ENCODE measurements at places on chromosomes 4 and X.

DNA sequence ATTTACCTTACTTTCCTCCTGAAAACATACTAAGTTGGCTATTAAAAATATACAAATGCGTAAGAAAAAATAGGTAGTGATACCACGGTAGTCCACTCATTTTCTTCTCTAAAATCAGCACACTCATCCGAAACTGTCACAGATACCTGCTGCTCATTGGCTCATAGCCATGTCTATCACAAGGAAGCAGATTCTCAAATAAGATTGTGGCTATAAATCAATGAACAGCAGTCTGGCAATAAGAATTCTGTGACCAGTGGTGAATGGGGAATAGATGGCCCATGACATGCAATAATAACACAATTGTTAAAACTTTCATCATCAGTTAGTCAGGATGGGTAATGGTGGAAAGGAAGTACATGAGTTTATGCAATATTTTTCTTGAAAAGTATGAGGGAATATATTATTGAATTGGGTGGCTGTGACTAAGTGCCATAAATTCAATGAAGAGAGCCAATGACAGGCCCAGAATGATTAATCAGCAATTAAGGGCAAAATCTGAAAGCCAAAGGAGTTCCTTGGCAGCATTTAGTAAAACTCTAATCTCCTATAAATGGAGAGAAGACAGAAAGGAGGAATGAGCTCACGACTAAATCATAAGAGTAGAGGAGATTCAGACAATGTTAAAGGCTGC is 202.3 kb upstream of the NEIL3 start:
- DNase-seq: no peak

GRCh38 chr4:156197216-156197615 is 243.6 kb upstream of the CTSO start:
- no peak for DNase-seq

DNA sequence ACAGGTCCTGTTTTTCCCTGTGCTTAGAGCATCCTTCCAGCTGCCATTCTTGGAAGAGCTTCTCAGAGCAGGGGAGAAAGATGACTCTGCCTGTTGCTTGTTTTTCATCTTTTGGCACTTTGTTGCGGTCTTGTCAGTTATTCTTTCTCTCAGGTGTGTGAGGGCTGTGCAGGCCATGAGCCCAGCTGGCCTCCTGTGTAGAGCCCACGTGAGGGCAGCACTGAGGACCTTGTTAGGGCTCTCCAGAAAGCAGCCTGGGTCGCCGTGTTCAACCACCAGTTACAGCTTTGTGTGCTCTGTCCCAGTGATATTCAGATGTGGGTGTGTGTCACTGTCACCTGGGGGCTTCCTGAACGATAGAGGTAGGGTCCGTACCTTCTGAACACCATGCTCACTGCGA is 52.8 kb downstream of the NOP14 start:
- DNase-seq: no peak

- no peak for DNase-seq
These were observed 197.1 kb downstream of the SPRY1 start for GRCh38 chr4:123593655-123594054.

DNA sequence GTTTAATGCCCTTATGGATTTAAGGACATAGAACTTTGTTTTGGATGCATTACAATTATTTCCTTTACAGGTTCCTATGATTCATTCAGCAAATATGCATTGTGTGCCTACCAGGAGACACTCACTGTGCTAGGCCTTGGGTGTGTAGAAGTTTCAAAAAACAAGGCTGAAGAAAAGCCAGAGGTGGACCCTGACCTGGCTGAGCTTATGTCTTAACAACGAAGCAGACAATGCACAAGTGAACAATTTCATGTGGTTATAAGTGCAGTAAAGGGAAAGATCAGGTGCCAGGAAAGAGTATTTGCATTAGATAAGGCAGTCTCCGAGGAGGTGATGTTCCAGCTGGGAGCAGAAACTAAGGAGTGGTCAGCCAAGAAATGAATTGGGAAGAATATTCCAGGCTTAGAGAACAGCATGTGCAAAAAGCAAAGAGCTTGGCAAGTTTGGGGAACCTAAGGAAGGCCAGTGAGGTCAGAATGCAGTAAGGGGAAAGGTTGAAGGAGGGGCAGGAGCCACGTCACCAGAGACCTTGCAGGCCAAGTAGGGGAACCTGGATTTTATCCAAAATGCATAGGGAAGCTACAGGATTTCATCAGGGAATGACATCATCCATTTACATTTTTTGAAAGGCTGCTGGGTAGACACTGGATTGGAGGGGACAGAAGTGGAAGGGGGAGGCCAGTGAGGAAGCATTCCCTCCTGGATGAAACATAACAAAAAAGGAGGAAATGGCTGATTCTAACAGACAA is 193.6 kb downstream of the SOWAHB start:
- DNase-seq: no peak

GRCh38 chrX:78997870-78998558 is 52.8 kb downstream of the P2RY10 start:
- DNase-seq: peak; percentile 30

DNA sequence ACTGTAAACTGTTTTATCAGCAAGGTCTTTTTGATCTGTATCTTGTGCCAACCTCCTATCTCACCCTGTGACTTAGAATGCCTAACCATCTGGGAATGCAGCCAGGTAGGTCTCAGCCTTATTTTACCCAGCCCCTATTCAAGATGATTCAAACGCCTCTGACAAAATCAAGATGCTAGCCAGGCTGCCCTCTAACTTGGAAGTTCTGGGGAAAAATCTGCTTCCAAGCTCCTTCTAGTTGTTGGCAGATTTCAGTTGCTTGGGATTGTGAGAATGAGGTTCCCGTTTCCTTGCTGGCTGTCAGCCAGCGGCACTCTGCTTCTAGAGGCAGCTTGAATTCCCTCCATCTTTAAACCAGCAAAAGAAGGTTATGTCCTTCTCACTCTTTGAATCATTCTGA is 34.7 kb downstream of the LUZP4 start:
- no peak for DNase-seq

- peak; percentile 3 for DNase-seq
These were observed 117.4 kb downstream of the DIPK2B start for GRCh38 chrX:45083314-45083713.

- DNase-seq: peak; percentile 1
These were observed 91.3 kb upstream of the WDR44 start for GRCh38 chrX:118254611-118255010.

DNA sequence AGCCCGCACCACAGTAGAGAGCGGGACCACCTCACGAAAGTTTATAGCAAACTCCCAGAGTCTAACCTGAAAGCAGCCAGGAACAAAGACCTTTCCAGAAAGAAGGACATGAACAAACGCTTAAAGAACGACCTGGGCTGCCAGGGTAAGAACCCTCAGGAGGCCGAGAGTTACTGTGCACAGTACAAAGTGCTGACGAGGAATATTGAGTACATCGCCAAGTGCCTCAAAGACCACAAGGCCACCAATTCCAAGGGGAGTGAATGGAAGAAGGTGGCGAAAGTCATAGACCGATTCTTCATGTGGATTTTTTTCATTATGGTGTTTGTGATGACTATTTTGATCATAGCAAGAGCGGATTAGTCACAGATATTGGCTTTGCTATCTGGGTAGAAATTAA is 19.0 kb downstream of the CHRNA9 start:
- DNase-seq: no peak

DNA sequence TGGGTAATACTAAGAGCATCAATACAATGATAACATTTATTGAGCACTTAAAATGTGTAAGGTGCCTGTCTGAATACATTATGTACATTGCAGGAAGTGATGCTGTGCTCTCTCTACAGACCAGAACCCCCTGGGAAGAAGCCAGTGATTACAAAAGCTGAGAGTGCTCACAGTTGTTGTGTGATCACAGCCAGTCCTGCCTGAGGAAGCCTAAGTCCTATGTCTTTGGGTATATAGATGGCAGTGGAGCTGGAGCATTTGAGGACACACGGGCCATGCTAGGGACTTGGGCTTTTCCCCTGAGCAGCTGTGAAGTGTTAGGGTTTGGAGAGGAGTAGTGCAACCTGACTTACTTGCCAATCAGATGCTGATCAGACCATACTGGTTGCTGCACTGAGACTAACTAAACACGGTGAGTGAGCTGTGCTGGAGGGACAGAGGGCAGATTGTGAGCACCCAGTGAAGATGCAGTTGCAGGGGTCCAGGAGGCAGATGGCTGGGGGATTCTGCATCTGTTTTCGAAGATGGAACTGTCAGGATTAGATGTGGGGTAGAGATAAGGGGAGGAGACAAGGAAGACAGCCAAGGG is 60.8 kb upstream of the TBC1D14 start:
- DNase-seq: no peak

- DNase-seq: no peak
These were observed 852 bp downstream of the MAGEH1 start for GRCh38 chrX:55452833-55453124.

DNA sequence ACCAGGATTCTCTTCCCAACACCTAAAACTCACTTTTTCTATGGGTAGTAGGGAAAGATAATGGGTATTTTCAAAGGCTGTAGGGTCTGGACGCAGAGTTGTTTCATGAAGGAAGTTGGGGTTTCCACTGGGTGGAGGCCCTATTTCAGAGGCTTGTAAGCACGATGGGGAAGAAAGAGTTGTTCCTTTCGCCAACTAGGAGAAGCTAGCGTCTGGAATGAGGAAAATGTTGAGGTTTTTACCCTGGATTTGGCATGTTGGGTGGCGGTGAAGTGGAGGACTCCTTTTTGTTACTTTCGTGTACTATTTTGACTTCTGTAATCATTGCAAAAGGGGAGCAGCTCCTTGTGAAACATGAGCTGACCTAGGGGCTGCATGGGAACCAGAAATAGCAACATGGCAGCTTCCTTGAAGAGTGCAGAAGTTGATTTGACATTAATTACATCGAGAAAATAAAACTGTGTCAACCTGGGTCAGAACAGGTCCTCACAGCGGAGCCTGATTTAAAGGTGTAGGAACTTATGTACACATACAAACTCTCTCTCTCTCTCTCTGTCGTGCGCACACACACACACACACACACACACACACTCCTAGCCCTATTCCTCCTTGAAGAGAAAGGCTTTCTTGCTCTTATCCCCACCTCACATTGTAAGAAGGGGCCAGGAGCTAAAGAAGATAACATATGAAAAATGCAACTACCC is 19.1 kb downstream of the VSIG4 start:
- DNase-seq: no peak

All from CD4-positive, alpha-beta T cell treated with Interleukin-15 for 4 hours (primary cell).